ENCODE measurements at places on chromosomes 6 and 20. TPM values are rescaled to one million over a fixed set of nuclear protein-coding genes. Genes with fewer than 3 reads are reported as not detected.

DNA sequence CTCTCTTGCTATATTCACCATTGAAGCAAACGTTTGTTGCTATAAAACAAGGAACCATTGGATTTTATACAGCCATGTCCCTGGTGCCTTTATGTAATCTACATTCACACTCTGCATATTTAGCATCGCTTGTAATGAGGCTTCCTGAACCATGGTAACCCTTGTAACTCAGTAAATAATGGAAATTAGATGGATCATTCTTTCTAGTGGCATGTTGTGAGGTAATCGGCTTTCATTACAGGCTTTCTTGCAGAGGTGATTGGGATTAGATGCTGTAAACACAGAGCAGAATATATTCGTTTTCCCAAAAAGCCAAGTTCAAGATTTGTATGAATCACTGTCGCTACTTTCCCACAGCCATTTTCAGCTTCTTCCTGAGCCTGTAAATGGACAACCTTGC is 36.1 kb downstream of the SMPDL3A start:
- DNase-seq, result no peak

DNA sequence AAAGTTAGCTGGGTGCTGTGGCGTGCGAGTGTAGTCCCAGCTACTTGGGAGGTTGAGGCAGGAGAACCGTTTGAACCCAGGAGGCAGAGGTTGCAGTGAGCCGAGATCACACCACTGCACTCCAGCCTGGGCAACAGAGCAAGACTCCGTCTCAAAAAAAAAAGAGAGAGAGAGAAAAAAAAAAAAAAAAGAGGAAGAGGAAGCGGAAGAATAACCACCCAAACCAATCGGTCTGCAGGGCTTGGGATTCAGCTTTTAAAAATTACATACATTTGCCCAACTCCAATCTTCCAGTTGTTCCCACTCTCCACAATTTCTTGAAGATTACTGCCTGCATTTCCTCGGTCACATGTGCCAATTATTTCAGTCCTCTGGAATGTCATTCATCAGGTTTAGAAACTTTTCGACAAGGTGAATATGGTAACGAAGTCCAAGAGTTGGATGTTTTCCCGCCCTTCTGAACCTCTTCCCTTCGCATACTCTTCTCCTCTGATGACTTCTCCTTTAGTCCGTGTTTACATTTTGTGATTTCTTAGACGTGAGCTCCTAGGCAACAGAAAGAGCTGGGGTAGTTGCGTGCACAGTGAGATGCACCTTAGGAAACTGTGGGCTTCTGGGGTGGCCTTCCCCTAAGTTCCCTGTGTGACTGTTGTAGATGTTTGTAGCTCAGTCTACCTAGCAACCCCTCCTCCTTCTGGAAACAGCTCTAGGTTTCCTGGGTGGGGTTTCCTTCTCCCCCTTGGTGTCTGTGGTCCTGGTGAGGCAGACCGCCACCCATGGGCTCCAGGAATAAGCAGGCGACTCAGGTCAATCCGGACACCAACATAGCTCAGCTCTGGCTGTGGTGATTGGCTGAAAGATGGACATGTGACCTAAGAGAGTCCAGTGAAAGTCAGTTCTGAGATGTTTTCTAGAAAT is 63.0 kb upstream of the NCOA3 start:
- no peak for DNase-seq

GRCh38 chr6:37614491-37614890 is 83.2 kb downstream of the MDGA1 start:
- DNase-seq, result no peak

The RAB32 gene
- total RNA-seq, result 13.6 TPM

GRCh38 chr20:62685781-62686555 is 22.7 kb upstream of the NTSR1 start:
- DNase-seq, result no peak
